Psoas muscle (tissue), 8 donors: ENCODE measurements at places on chromosomes 12 and 14. TPM values are rescaled to one million over a fixed set of nuclear protein-coding genes. Genes with fewer than 3 reads are reported as not detected.

DNA sequence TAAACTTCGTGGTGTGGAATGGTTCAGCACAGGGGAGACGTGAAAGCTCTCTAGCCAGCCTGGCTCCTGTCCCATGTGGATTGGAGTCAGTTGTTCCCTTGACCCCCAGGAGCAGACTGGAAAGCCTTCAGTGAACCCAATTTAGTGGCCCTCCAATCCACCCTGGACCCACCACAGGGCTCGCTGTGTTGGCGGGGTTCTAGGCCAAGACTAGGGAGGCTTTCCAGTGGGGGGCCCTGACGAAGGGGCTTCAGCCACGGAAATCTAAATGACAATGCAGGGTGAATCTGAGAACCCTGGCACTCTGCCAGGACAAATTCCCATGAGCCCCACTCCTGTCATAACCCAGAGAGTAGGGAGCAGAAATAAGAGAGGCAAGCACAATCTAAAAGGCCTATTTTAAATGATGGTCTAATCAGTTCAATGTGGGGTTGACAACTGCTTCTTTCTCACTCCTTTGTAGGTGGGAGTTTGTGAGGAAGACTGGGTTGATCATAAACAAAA is 110.8 kb downstream of the SLC35F4 start:
- no peak for DNase-seq

GRCh38 chr12:71128191-71128788 is 29.5 kb downstream of the TSPAN8 start:
- no peak for DNase-seq

The RTL1 gene
- not detected for polyA plus RNA-seq

The B4GALNT1 gene
- 46.7 TPM for polyA plus RNA-seq

The CPM gene
- polyA plus RNA-seq: 5.8 TPM

The SLC10A1 gene
- polyA plus RNA-seq: not detected
